ENCODE measurements at places on chromosomes 3 and 15. TPM values are rescaled to one million over a fixed set of nuclear protein-coding genes. Genes with fewer than 3 reads are reported as not detected.
A peak's percentile ranks its signal among the peaks of the same experiment; 100 is the strongest.

FBXL22 gene
- total RNA-seq: 21.2 TPM

- H3K4me1 ChIP-seq: no peaks in the 10 kb centered on the region
- H3K27ac ChIP-seq: no peak overlapping the region
- no peak overlapping the region for H3K4me3 ChIP-seq
- DNase-seq: no peak
- no peaks in the 10 kb centered on the region for H3K27me3 ChIP-seq
Measured at GRCh38 chr3:54665016-54665600, 262.8 kb downstream of the LRTM1 start.

GRCh38 chr15:60766391-60767128 is 287.6 kb upstream of the ICE2 start:
- no peak overlapping the region for H3K27ac ChIP-seq
- no peak for DNase-seq
- H3K4me1 ChIP-seq: peaks cover 15% of the 10 kb centered on the region
- no peaks in the 10 kb centered on the region for H3K36me3 ChIP-seq
- H3K4me3 ChIP-seq: no peak overlapping the region
- no peaks in the 10 kb centered on the region for H3K27me3 ChIP-seq

DNA sequence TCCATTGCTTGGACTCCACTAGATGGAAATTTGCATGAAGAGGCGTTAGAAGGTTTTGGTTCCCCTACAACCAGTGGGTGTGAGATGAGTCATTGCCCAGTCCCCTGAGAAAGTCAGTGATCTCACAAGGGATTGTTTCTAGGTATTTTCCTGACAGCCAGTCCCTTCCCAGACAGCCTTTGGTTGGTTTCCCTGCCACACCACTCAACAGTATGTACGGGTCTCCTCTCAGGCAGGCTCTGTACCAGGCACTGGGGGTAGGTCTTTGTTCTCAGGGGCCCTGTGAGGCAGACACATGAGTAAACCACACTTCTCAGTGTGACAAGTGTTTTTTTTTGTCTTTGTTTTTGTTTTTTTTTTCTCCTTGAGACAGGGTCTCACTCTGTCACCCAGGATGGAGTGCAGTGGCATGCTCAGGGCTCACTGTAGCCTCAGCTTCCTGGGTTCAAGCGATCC is 4.0 kb downstream of the LAMP3 start:
- no peaks in the 10 kb centered on the region for H3K27me3 ChIP-seq
- no peaks in the 10 kb centered on the region for H3K36me3 ChIP-seq
- no peak for DNase-seq
- no peak overlapping the region for H3K27ac ChIP-seq
- no peak overlapping the region for H3K4me3 ChIP-seq

DNA sequence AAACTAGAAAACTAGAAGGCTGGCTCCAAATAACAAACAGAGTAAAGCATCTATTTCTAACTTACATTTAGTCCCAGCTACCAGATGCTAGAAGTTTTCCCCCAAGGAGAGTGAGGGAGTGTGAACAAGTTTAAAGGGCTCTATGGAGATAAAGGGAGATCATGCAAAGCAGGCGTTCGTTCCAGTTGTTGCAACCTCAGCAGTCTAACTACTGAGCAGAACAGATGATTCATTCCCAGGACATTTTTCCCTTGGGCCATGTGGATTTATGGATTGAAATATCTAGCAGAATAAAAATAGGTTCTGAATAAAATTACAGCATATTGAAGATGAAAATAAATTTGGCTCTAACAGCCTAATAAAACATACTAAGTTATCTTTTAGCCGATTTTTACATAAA is 154.8 kb upstream of the TTC14 start:
- no peak overlapping the region for H3K4me3 ChIP-seq
- no peak overlapping the region for H3K27ac ChIP-seq
- H3K36me3 ChIP-seq: no peaks in the 10 kb centered on the region
- no peaks in the 10 kb centered on the region for H3K4me1 ChIP-seq

GRCh38 chr3:152416808-152417580 is 148.3 kb downstream of the MBNL1 start:
- peak overlapping the region; percentile 3 for H3K27ac ChIP-seq
- peaks cover 33% of the 10 kb centered on the region for H3K36me3 ChIP-seq

MKRN2OS gene
- not detected for total RNA-seq

DNA sequence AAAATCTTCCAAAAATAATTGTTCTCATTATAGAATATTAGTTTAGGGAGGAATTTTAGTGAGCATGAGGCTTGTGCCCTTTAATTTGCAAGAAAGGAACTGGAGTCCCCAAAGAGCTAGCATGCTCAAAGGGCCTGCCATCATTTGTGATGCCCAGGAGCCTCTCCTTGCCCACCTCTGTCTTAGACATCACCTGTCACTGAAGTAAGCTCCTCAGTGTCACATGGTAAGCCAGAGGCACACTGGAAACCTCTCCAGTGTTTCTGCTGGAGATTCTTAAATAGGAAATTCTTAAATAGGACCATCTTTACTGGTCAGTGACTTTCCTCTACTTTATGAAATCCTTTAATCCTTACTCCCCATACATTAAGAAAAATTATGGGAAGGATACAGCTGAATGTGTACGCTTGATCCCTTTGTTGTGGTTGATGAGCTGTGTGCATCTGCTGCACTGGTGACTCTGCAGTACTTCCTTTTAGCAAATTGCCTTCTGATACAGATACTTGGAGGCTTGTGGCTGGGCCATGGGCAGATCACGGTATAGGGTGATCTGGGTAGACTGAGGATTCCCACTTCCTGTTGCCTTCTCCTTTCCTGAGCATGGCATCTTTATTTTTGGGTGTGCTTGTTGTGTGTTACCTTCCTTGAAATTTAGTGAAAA is 197.4 kb downstream of the KLHL25 start:
- H3K4me1 ChIP-seq: peaks cover 15% of the 10 kb centered on the region
- H3K27ac ChIP-seq: no peak overlapping the region
- H3K36me3 ChIP-seq: no peaks in the 10 kb centered on the region
- no peaks in the 10 kb centered on the region for H3K27me3 ChIP-seq
- no peak for DNase-seq
- H3K4me3 ChIP-seq: no peak overlapping the region

ZNF502 gene
- total RNA-seq: 3.7 TPM

- H3K4me3 ChIP-seq: no peak overlapping the region
- no peaks in the 10 kb centered on the region for H3K27me3 ChIP-seq
- H3K4me1 ChIP-seq: no peaks in the 10 kb centered on the region
Measured at GRCh38 chr3:26752466-26752865, 129.9 kb downstream of the LRRC3B start.

Measured in thoracic aorta (tissue), 2 donors.